Activated CD8-positive, alpha-beta memory T cell treated with anti-CD3 and anti-CD28 coated beads for 48 hours (primary cell): ENCODE measurements at places on chromosomes 13 and 19.

DNA sequence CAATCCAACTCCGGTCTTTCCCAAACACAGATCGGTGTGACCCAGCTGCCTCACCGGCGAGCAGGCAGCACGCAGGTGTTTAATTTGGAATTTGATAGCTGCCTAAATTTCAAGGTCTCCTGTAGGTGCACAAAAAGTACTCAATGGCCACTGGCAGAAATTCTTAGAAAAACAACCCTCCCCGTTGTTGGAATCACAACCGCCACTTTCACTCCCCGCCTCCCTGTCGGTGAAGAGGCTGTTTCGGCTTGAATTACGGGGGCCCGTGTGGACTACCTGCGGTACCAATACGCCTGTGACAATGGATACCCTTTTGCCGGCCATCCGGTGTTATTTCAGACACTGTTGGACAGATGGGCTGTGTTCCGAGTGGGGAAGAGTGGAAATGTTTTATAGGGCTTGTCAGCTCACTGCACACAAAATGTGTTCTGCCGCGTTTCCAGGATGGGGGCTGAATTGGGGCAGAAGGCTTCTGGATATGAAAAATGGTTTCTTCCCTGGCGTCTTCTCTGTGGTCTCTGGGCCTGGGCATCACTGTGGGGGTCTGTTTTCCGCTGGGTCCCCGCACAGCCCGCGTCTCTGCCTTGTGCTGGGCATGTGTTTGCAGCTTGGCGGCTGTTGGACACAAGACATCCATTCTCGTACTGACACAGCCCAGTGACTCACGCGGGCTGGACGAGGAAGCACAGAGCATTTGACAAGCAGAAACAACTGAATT lies 45.4 kb downstream of the ZIC5 start:
- no peak for DNase-seq

GRCh38 chr13:98960606-98961502 lies 17.0 kb downstream of the DOCK9 start:
- DNase-seq = no peak

GRCh38 chr13:105069106-105069505 lies 1466.4 kb downstream of the EFNB2 start:
- DNase-seq = no peak

DNA sequence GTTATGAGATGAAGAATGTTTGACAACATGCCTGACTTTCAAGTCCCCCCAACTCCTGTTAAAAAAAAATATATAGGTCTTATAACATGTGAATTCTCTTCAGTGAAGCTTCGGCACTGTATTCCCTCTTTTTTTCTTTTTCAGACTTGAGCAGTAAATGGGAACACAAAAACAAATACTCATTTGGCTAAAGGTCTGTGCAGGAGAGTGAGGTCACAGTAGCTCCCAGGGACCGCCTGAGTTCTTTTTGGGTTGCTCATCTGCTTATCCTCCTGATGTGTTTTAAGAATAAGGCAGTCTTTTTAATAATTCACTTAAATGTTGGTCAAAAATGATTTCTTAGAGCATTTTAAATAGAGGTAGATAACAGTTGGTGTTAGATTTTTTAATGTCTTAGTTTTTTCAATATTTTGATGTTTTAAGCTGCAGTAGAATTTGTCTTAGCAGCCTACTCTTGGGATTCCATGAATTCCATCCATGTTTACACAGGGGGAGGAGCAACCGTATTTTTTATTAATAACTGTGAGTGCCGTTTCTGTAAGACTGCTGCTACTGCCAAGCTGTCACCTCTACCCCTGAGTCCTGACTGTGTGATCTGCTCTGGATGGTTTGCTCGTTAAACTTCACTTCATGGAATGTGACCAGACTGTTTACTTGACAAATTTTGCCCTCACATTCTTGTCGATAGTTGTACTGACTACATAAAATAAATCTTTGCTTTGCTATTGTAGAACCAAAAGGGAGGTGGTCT lies 14.9 kb downstream of the HNRNPM start:
- DNase-seq = no peak

DNA sequence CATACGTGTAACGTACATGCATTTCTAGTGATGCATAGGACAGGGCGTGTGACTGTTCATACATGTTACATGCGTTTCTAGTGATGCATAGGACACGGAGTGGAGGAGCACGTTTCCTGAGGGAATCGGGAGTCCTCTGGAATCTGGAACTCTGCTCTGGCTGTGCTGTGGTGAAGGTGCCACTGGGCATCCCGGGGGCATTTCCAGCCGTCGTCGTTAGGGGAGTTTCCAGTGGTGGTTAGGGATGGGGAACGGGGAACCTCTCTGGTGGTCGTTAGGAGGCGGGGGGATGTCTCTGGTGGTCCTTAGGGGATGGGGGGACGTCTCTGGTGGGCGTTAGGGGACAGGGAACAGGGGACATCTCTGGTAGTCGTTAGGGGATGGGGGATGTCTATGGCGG lies 209.6 kb upstream of the SOX1 start:
- no peak for DNase-seq

- no peak for DNase-seq
Measured at GRCh38 chr13:39217471-39217870, 179.2 kb downstream of the NHLRC3 start.

- DNase-seq = no peak
Measured at GRCh38 chr13:54198911-54199310, 1170.3 kb downstream of the OLFM4 start.

DNA sequence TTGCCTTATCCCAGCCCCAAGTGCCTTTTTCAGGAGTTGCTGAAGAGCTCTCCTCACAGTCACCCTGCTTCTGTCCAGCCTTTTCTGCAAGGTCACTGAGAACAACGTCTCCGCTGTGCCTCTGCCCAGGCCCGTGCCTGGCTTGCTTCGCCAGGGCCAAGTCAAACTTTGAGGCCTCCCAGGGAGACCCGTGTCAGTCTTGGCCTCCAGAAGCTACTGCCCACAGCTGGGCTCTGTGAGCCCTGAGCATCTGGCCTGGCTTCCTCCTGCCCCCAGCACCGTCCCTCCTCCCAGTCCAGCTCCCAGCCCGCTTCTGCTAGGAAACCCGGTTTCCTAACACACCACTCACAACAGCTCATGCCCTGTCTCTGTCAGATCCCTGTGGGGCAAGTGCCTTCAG lies 165.9 kb downstream of the TEX29 start:
- no peak for DNase-seq

GRCh38 chr13:110758195-110758805 lies 44.8 kb downstream of the ING1 start:
- no peak for DNase-seq

- DNase-seq = no peak
Measured at GRCh38 chr13:40452741-40453334, 213.6 kb downstream of the FOXO1 start.

- no peak for DNase-seq
Measured at GRCh38 chr19:4075373-4075772, 8.7 kb upstream of the ZBTB7A start.

DNA sequence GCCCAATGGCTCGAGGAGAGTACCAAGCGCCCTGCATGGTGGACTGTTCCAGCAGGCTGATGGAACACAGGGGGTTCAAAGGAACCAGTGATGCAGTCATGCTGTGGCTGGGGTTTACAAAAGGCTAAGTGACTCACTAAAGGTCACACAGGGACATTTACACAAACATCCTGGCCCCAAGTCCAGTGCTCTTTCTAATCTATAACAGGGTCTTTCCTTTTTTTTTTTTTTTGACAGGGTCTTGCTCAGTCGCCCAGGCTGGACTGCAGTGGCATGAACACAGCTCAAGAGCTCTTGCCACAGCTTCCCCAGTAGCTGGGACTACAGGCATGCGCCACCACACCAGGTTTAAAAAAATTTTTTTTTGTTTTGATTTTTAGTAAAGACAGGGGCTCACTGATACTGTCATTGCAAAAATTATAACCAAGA lies 2.8 kb upstream of the SLC25A15 start:
- DNase-seq = no peak

- no peak for DNase-seq
Measured at GRCh38 chr13:77516342-77516789, 19.1 kb upstream of the SCEL start.
